ENCODE measurements at places on chromosomes 2 and 18. TPM values are rescaled to one million over a fixed set of nuclear protein-coding genes. Genes with fewer than 3 reads are reported as not detected.
A peak's percentile ranks its signal among the peaks of the same experiment; 100 is the strongest.

The UNC80 gene
- total RNA-seq, result 0.06 TPM

GRCh38 chr2:16148632-16149348 is 208.4 kb downstream of the MYCN start:
- peak; percentile 21 for DNase-seq

The CFC1B gene
- total RNA-seq, result not detected

The EPHA4 gene
- total RNA-seq, result 17.9 TPM

The GPR55 gene
- total RNA-seq, result not detected

DNA sequence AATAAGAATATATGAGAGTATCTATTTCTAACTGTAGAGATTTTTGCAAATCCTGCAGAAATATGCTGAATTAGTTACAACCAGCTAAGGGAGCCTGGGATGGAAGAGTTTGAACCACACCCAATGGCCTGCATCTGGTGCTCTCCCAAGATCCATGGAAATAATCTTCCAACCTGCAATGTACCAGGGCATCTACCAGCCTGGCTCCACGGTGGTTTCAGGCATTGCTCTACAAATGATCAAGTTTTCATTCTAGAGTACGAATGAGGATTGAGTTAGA is 61.4 kb upstream of the IL1R1 start:
- no peak for DNase-seq

DNA sequence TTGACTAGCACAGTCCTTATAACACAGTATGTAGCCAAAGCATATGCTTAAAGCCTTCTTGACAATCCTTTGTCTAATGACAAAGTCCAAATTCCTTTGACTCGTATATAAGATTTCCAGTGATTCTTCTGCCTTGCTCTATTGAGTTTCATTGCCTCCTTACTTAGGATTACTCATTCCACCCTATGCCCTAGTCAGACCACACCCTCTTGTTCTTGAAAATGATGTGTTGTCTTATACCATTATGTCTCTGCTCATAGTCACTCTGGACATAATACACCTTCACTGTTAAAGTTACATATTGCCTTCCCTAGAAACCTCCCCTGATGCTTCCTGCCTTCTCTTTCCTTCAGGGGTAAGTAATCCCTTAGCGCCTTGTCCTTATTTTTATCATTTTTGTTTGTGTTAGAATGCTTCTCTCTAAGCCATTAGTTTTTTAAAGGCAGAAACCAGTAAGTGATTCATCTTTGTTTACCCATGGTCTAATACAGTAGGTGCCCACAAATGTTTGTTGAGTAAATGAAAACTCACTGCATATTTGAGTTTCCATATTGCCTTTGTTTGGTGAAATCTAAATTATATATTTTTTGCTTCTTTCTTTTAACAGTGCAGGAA is 19.3 kb downstream of the GPD2 start:
- no peak for DNase-seq

The C2orf66 gene
- total RNA-seq, result not detected

DNA sequence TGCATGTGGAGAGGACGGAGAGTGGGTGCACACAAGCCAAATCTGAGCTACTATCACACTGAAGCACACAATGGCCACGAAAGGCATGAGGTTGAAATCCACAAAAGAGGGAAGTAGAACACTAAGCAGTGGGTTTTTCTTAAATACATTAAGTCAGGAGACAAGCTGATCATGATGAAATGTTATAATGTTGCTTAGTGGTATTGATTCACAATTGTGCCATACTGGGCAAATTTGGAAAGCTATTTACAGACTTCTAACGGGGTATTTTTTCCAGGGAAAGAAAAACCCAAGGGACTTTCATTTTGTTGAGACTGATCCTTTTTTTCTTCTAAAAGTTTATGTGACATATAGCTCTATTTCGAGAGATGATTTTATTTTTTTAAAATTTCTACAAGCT is 100.8 kb upstream of the CNGA3 start:
- DNase-seq, result no peak

GRCh38 chr2:172516299-172516698 is 39.6 kb upstream of the PDK1 start:
- no peak for DNase-seq

The GPR39 gene
- not detected for total RNA-seq

- no peak for DNase-seq
Observed at GRCh38 chr2:111946294-111947114, 48.1 kb downstream of the MERTK start.

DNA sequence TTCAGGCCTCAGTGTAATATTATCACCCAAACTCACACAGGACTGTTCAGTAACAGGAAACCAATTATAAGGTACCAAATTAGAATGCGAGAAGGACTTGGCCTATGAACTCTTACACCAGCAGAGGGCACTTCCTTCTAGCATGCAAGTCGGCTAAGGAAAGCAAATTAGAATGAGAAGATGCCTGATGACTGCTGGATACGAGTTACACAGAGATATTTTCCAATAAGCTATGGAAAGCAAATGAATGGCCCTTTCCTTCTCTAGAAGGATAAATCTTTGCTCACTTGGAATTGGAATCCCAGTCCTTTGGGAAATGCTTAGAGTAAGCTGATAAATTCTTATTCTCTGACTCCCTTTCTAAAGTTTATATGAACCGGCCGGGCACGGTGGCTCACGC is 109.8 kb downstream of the AP1S3 start:
- DNase-seq, result no peak

DNA sequence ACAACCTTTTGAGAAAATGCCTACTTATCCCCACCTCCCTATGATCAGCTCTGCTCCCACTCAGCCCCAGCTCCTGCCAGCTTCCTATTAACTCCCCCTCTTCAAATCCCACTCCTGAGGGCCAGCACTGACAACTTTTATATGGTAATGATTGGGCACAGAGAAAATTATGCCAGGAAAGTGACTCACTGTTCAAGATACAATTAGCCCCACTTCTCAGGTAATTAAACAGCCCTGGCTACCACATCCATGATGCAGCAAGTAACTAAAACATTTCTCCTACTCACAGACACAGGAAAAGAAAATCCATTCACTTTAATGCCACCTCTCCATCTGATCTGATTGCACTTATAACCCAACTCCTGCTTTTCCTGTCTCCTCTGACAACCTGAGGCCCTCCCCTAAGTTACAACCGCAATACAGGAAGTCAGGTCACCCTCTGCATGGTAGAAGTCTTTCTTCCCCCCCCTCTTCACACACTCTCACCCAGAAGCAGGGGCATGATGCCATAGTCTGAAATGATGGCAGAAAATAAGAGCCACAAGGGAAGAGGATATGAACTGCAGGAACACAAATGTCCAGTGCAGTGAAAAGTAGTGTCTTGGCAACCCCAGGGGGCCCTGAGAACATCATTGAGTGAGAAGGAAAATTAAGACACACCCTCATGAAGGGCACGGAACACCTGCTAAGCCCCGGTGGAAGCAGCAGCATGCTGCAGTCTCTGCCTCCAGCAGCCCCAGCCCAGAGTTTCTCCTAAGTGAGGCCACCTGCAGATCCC is 54.4 kb downstream of the STK39 start:
- no peak for DNase-seq

GRCh38 chr2:3108710-3109702 is 268.6 kb downstream of the EIPR1 start:
- DNase-seq, result peak; percentile 75

DNA sequence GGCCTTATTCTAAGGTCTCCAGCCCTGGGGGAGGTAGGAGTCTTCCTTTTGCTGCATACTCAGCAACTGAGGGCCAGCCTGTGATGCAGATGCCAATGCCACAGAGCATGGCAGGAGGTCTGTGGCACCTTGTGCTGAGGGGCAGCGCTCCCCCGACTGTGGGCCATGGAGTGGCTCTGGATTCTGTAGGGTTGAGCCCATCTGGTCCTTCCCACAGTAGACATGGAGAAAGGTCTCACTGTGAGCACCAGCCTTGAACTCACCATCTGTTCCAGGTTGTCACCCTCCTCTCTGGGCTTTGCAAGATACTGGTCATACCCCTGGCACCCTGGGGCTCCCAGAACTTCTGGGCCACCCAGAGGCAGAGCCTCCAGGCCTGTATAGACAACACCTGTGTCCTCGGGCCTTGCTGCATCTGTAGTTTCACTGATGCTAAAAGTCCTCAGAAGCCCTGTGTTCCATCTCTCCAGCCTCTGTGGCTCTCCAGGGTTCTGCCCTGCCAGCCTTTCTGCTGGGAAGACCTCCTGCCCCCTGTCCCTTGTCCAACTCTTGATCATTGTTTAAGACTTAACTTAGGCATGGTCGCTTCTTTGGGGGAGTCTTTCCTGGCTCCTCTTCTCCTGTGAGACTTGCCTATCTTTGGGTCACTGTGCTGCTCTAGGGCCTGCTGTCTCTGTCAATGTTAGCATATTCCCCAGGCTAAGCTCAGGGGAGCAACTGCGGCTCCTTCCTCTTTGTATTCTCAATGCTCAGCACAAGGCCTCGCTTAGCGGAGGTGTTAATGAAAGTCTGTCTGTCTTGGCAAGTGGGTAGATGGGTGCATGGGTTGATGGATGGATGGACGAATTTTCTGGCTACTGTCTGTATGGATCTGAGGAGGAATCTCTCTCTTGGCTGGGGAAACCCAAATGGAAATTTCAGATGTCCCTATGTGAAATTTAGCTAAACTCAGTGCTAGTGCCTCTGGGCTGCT is 160.9 kb downstream of the DYSF start:
- DNase-seq, result peak; percentile 78

- no peak for DNase-seq
Observed at GRCh38 chr2:37189452-37190153, 1.1 kb upstream of the SULT6B1 start.

The SFTPB gene
- total RNA-seq, result 26.6 TPM

- no peak for DNase-seq
Observed at GRCh38 chr2:119231975-119232665, 8.5 kb downstream of the STEAP3 start.

DNA sequence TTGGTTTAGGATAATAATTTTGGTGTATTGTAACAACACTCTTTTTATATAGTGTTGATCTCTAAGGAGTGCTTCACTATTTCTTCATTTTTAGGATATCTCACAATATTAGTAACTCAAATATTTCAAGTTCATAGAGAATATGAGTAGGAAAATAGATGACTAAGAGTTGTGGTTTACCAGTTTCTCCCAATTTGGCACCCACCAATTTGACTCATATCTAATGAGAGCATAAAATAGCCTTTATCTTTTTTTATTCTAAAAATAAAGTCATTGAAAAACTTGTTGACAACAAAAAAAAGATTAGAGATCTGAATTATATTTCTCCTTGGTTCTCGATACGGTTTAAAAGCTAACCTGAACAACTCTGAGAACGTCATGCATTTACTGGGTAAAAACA is 204.0 kb downstream of the PARD3B start:
- DNase-seq, result no peak

DNA sequence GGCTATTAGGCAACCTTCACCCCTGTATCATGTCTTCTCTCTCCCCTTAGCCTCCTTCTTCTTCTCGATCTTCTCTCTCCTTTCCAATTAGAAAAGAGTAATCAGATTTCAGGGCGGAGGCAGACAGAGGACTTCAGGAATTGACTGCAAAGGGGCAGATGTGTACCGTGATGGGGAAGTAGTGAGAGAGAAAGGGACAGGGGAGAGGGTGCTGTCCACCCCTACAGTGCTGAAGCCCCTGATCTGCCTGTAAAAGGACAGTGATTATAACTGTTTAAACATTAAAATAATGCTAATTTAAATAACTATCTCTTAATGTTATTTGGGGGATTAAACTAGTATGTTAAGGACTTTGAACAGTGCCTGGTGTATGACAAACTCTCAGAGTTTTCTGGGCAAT is 178.5 kb downstream of the ACTR3 start:
- no peak for DNase-seq

DNA sequence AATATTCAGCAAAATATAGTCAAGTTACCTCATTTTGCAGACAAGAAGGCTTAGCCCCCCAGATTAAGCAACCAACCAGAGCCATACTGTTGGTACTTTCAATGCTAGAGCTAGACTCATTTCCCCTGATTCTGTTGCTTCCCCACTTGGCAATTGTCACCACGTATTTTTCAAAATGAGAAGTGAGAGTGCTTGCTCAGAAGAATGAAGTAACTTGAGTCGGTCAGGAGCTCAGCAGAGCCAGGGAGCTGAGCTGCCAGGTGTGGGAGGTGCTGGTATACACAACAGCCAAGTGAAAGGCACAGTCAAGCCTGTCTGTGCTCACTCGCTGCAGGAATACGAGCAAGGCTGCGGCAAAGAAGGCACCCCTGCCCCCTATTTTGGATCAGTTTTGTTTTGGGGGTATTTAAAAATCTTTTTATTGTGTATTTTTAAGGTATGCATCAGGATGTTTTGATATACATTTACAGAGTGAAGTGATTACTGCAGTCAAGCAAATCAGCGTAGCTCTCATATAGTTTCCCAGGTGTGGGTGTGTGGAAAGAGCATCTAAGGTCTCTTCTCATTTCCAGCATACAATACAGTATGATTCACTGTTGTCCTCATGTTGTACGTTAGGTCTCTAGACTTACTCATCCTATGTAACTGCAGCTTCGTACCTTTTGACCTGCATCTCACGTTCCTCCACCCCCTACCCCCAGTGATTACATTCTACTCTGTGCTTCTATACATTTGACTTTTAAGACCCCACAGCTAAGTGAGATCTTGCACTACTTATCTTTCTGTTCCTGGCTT is 62.4 kb downstream of the MRPS9 start:
- no peak for DNase-seq

The HMSD gene
- not detected for total RNA-seq

- DNase-seq, result no peak
Observed at GRCh38 chr2:150075831-150076230, 411.6 kb downstream of the RND3 start.

DNA sequence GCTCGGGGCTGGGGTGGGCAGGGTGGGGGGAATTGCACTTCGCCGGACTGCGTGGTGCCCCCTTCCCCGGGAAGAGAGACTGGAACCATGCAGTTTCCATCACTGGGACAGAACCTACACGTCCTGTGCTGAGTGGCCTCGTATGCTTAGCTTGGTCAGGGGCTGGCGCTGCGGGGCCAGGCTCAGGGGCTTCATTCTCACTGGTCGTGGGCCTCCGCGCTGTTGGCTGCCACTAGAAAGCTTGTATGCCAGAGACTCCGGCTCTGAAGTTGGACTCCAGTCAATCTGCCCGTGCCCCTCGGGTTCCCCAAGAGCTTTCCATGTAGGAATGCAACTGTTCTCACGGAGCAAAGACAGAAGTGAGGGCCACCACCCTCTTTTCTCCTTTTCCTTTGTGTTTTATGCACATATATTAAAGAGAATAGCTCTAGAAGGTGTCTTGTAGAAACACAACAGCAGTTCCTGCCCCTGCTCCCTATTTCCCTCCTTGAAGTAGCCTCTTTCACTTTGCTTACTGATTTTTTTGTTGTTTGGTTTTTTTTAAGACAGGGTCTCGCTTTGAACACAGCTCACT is 64.0 kb upstream of the YWHAQ start:
- DNase-seq, result no peak

GRCh38 chr2:165544897-165545296 is 75.4 kb downstream of the CSRNP3 start:
- DNase-seq, result no peak
